ENCODE measurements at places on chromosomes 12 and 14.

- DNase-seq = no peak
Measured at GRCh38 chr12:88122666-88123065, 19.2 kb downstream of the CEP290 start.

- no peak for DNase-seq
Measured at GRCh38 chr14:91371011-91371989, 46.3 kb downstream of the CCDC88C start.

DNA sequence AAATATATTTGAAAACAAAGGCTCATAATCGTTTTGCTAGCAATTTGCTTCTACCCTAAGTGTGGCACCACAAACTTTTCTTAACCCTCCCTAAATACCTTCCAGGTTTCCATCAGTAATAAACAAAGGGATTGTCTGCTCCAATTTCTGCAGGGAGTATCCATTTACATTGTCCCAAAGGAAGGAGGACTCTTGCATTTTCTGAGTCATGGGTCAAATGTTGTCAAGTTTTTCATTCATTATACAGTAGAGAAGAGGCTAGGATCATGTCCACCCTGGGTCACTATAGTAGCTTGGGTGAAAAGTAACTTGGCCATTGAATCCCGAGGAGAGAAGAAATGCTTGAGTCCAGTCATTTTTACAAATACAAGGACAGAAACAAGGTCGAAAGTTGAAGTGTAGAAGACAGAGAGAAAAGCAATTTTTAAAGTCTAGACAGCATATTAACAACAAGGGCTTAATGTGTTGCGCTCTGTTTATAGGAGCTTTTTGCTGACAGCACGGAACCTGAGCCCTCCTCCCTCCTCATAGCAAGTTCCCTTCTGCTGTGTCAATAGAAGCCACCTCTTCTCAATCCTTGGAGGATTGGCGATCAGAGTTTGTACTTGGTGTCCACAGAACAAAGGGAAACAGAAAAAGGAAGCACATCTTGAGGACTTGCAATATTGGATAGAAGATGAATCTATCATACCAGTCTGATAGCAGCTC is 53.1 kb downstream of the TMEM30B start:
- no peak for DNase-seq

GRCh38 chr12:70556179-70556869 is 80.9 kb downstream of the PTPRB start:
- DNase-seq = no peak

DNA sequence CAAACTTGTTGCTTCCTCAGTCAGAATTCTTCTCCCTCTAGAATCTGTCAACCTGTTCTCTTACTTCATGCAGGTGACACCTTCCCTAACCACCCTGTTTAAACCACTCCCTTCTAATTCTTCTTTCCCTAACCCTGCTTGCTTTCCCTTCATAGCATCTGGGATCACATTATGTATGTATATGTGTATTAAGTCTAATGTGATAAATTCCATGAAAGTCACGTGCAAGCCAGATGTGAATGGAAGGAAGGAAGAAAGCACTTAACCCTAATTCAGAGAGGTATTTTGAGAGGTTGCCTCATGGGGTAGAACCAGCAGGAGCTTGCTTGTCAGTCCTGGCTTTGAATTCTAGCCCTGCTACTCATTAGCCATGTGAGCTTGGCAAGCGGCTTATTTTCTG is 340.0 kb downstream of the TRHDE start:
- no peak for DNase-seq

DNA sequence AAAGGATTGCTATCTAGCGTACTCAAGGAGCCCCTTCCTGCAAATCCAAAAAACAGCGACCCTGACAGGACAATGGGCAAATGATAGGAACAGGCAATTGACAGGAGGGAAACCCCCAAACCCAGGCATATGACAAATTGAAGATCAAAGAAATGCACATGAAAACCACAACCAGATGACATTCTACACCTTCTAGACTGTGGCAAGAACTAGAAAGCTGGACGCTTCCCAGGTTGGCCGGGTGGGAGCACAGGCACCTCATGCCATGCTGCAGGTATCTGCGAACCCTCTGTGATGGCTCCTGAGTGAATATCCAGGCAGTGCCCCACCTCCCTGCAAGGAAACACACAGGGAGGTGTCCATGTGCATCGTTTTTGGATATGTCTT is 37.1 kb downstream of the CMKLR1 start:
- DNase-seq = no peak

DNA sequence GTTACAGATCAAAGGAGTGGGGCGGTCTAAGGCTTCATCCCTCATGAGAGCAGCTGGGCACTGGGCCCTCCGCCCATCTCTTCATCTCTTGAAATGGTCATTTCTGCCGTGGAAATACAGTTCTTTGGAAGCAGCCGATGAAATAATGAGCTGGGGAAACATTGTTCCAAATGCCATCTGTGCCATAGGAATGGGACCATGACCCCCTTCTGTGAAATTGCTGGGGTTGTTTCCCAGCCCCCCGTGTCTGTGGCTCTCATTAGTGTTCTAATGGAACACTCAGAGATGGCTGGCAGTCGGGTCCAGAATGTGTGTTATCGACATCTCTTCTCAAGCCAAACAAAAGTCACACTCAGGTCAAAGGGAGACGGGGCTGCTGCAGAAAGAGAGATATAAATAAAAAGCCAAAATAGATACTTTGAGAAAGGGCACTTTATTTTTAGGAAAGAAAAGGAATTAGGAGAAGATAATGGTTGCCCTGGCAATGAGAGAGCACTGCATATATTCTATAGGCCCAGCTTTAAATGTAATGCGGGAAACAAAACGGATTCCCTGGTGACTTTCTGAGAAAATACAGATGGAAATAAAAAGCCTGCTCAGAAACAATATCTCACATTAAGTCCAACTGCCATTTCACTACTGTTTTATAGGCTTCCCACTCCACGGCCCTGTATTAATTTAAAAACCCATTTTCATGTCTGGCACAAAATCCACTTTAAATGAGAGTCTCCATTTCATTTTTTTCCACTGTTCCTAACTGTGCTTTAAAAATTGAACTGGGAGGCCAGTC is 107.1 kb downstream of the TTC8 start:
- no peak for DNase-seq

DNA sequence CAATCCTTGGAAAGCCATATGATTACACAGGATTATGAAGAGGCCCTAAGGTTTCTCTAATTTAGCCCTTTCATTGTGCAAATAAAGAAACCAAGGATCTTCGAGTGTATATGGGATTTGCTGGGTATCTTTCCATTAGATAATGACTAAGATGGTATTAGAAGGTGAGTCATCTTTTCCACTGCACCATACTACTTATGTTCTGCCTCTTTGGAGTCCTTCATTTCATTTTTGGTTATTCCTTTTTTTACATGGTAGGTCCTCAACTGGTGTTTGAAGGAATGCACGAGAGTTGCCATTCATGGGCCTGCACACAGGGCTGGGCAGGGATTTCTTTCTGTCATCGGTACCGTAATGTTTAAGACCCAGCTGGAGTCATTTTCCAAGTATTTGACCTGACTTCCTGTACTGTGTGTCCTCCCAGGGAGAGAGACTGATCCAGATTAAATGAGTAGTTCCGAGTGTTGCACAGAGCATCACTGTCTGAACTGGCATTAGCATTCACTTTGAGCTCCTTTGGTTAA is 85.7 kb downstream of the BORCS5 start:
- DNase-seq = no peak

GRCh38 chr12:111156304-111156703 is 212.6 kb downstream of the PHETA1 start:
- DNase-seq = no peak

GRCh38 chr12:89597210-89597609 is 71.4 kb upstream of the POC1B start:
- no peak for DNase-seq

DNA sequence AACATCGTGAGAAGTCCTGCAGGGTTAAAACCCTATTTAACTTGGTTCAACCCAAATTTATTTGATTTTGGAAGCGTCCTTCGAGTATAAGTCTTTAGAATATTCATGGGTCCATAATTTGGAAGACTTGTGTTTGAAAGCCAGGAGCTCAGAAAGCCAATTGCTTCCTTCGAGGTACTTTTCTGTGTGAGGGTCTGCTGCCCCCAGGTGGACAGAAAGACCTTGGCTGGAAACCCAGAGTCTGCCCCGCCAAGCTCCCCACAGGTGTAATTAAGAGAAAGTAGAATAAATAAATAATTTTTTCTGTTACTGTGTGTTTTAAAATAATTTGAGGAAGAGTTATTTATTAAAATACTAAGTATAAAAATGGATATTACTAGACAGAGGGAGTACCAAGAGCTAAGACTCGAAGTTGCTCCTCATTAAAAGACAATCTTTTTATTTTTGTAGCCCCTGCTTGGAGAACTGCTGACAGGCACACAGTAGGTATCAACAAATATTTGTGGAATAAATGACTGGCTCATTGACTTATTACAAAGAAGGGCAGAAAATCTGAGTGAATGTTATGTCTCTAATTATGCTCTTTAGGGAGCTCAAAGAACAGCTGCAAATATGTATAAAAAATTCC is 105.8 kb downstream of the PAH start:
- DNase-seq = no peak

GRCh38 chr14:61192989-61193388 is 88.1 kb downstream of the TMEM30B start:
- no peak for DNase-seq

DNA sequence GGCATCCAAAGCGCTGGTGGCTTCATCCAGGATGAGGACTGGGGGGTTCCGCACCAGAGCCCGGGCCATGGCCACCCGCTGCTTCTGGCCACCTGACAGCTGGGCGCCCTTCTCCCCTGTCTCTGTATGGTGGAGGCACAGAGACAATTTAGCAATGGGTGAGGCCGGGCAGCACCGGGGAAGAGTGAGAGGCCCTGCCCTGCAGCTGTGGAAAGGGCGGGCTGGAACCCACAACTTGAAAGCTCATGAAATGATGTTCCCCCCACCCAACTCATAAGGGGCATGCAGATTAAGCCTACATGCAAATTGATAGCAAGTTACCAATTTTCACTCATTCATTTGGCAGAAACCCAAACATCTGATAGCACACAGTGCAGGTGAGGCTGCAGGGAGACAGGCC is 34.1 kb downstream of the ABCB9 start:
- no peak for DNase-seq

DNA sequence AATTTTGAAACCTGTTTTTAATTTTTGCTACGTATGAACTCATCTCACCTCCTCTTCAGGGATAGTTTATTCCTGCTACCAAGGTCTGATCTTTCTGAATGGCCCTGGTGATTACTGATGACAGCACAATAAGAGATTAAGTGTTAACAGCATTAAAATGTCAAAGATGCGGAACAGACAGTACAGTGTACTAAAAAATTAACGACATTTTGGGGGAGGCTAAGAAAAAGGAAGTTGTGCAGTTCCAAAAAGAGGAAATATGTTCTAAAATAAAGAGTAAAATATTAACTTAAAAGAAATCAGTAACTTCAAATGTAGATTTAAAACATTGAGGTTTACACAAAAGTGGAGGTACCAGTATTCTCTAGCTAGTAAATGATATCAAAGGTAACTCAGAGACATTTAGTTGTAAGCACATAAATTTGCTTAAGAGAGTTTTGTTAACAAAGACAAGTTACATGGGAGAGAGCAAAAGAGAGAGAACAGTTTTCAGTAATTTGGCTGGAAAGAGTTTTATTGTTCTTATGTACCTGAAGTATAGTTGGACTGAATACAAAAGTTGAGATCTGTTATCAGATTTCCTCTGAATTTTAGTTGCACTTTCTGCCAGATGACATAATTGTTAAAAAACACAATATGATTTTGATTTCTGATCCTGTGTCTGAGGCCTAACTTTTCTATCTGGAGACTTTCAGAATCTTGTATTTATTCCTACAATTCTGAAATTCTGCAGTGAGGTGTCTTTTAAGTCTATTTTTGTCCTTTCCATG is 4.2 kb upstream of the CLECL1 start:
- DNase-seq = peak; percentile 36

DNA sequence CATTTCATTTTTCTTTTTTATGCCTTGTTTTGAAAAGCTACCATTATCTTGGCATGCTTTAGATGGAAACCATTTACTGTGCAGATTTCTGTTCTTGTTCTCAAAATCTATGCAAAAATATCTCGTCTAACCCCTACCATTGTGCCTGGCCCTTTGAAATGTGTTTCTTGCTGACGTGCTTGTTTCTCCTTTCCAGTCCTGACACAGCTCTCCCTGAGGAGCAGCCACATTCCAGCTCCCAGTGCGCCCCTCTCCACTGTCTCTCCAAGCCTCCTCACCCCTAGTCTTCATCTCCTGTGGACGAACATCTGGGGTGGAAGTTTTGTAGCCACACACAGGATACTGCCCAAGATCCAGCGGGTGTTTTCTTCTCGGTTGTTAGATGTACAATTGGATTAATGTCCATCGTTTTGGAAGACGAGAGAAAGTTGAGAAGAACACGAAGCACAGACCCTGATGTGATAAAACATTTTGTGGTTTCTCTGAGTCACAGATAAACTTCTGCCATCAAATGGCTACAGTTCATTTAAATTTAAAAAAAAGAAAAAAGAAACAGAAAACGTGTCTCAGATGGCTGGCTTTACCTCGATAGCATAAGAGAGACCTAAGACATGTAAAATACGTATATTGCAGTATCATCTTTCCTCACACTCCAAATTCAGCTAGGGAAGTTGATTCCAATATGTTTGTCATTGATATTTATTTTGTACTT is 21.9 kb upstream of the FGD4 start:
- no peak for DNase-seq

DNA sequence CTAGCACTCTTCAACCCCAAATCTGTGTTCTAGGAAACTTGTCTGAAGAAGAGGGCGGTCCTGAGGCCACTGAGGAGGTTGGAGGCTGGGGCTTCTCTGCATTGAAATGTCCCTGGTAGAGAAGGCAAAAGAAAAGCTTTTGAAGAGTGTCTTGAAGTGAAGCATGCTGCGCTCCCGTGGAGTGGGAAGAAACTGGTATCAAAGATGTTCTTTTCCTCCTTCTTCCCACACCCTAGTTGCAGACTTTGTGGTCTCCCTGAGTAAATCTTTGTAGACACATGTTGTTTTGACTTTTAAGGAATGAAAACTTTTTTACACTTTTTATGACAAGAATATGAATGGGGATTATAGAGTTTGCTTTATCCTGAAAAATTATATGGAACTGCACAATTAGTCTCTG is 59.0 kb upstream of the ANP32D start:
- DNase-seq = no peak

DNA sequence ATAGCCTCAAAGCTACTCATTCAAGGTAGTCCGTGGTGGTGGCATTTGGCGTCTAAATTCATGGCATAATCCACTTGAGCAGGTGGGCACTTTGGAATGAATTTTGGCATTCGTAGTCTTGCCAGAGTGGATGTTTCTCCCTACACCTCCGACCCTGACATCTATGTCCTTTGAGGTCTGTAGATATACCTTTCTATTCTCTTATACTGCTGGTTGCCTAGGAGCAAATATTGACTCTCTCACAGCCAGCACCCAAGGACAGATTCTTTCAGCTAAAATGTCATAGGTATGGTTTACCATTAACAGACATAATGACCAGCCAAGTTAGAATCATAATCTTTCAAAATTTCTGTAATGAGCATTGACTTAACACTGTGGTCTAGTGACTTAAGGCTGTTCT is 47.4 kb upstream of the FLRT2 start:
- no peak for DNase-seq

GRCh38 chr14:67186789-67187584 is 2.3 kb upstream of the GARIN2 start:
- DNase-seq = no peak

Data from stimulated activated naive CD4-positive, alpha-beta T cell (primary cell).